ENCODE measurements at places on chromosomes 11 and 22. TPM values are rescaled to one million over a fixed set of nuclear protein-coding genes. Genes with fewer than 3 reads are reported as not detected.

DNA sequence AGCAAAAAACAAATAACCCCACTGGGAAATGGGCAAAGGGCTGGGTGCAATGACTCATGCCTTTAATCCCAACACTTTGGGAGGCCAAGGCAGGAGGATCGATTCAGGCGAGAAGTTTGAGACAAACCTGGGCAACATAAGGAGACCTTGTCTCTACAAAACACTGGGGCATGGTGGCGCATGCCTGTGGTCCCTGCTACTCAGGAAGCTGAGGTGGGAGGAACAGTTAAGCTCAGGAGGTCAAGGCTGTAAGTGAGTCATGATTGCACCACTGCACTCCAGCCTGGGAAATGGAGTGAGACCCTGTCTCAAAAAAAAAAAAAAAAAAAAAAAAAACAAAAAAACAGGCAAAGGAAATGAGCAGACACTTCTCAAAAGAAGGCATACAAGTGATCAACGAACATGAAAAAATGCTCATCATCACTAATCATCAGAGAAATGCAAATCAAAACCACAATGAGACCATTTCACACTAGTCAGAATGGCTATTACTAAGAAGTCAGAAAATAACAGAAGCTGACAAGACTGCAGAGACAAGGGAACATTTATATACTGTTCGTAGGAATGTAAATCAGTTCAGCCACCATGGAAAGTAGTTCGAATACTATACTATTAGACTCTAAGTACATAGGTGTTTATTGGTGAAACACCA is 48.2 kb upstream of the SMCO4 start:
- DNase-seq = no peak

- DNase-seq = no peak
These were observed 407.9 kb downstream of the MIAT start for GRCh38 chr22:27065279-27065678.

DNA sequence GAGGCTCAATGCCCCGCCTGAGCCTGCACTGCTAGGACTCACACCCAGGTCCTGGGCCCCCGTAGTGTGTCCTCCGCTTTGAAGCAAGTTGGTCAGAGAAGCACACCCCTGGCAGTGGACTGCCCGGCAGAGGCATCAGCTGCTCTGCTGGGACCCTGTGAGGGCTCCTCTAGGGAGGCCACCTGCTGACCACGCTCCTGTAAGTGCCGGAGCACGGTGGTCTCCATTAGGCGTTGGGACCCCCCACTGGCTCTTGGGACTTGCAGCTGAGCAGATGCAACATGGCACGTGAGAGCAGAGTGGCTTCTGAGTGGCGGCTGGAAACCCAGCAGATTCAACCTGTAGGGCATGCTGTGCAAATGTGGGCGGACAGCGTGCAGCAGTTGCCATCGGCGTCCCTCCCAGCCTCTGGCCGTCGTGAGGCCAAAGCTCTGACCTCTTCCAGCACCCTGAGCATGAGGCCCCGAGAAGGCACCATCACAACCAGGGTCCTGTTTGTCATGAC is 16.9 kb downstream of the MRGPRG start:
- no peak for DNase-seq

- peak; percentile 71 for DNase-seq
These were observed 367 bp downstream of the HPS5 start for GRCh38 chr11:18321578-18321968.

- no peak for DNase-seq
These were observed 1.7 kb downstream of the SAMM50 start for GRCh38 chr22:43956805-43957463.

- DNase-seq = no peak
These were observed 631 bp upstream of the SNX19 start for GRCh38 chr11:130916910-130917309.

GRCh38 chr11:108062336-108062735 is 53.6 kb downstream of the CUL5 start:
- no peak for DNase-seq

DNA sequence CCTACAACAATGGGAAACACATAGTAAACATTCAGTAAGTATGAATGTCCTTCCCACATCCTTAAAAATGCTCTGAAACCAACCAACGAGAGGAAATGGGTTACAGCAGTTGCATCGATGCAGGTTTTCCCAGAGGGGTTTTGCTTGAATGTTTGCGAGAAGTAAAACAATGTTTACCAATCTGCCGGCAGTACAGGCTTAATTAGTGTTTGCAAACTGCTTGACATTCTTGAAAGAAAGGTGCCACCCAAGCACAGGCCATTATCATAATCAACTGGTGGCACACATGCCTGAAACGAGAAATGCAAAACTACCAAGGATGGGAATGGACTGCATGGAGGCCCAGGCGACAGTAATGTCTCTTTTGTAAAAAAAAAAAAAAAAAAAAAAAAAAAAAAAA is 27.1 kb upstream of the OPCML start:
- no peak for DNase-seq

DNA sequence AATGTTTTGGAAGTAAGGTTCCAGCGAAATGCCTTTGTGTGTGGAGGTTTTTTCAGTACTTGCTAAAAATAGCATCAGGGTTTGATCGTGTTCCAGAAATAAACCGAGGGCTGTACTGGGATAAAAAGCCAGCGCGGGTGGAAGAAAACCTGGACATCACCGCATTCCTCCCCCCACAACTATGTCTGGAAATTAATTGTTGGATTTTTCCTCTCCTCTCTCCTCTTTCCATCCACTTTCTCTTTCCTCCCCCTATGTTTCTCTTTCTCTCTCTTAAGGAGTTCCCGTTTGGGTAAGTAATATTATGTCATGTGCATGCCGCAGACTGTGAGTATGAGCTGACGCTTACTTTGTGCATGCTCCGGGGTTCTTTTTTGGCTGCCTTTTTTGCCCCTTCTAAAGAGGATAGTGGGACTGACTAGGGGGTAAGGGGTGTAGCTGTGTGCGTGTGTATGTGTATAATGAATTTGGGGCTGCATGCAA is 104.2 kb upstream of the HSD17B12 start:
- DNase-seq = no peak

- no peak for DNase-seq
These were observed 27.6 kb upstream of the LIPT2 start for GRCh38 chr11:74520927-74521665.

DNA sequence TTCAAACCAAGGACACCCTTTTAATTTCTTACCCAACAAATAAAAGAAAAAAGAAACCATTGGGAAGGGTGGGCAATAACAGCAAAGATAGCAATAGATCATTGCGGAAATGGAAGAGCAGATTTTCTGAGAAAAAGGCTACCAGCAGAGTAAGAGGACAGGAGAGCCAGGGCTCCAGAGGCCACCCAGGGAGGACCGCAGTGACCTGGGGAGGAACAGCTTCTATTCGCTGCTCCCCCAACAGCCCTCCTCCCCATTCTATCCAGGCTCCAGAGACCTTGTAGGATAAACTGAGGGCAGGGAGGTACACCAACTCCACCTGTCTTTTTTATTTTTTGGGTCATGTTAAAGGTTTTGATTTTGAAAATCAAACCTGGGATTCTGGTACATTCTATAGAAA is 59.8 kb downstream of the SYN3 start:
- DNase-seq = no peak

DNA sequence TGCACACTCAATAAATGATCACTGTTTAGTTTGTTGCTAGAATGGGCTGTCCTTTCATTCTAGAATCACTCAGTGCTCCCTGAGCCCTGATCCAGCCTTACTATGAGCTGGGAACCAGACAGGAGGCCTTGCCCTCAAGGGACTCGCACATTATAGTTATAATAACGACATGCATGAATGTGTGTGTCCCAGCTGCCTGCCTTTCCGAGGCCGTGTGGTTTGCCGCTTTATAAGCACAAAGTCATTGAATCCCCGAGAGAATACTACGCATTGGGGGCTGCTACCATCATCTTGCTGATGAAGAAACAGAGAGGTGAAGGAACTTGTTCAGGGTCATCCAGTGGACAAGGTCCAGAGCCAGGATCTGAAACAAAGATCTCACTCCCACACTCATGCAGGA is 75.7 kb downstream of the NFAM1 start:
- DNase-seq = peak; percentile 96

DNA sequence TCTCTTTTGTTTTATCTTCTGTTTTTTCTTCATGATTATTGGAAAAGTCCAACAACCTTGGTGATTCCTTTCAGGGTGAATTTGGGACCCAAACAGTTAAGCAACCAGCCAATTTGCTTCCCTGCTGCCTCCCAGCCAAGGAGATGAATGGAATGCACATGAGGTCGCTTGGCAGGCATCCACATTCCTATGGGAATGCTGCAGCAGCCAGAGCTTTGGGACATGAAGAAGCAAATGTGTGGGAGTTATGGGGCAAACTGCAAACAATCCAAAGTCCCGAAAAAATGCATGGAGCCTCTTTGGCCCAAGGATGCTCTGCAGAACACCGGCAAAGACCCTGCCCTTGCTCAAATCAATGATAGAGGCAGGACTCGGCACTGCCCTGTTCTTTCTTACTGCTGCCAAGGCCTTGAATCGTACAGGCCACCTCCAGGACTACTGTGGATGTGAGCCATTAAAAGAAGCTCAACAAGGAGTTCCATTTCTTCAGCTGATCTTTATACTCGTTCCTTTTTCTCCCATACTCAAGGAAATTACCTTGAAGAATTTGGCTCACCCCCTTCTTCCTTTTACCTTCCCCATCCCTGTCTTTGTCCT is 117.3 kb upstream of the TEAD1 start:
- DNase-seq = no peak

DNA sequence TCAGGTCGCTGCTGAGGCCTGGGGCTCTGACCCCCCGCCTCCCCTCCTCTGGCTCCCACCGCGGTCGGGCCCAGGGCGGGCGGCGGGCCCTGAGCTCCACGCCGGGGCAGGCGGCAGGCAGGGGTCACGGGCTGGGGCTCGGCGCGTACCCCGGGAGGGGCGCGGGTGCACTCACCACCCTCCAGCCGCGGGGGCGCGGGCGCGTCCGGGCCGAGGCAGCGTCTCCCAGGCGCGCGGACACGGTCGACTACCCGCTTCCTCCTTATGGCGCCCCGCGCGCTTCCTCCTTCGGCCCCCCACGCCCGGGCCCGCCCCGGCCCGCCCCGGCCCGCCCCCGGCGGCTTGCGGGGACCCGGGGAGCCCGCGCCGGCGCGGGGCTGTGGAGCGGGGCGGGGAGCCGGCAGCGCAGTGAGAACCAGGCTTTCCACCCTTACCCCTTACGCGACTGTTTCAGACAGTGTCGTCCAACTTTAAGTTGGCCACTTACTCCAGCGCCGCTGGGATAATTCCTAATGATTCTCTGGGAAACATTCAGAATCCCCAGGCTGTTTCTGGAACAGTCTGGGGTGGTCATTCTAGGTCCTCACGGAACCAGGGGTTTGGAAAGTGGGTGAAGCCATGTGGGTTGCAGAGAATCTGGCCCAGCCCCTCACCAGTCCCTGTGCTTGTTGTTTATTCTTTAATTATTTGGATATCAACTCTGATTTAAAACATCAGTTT is at the start of gene BID:
Gene BID, minus strand, starts transcription at position 264 of the 720 bp plus-strand sequence. CDS start 24,353 bp downstream, outside the sequence.
- DNase-seq = peak; percentile 88

DNA sequence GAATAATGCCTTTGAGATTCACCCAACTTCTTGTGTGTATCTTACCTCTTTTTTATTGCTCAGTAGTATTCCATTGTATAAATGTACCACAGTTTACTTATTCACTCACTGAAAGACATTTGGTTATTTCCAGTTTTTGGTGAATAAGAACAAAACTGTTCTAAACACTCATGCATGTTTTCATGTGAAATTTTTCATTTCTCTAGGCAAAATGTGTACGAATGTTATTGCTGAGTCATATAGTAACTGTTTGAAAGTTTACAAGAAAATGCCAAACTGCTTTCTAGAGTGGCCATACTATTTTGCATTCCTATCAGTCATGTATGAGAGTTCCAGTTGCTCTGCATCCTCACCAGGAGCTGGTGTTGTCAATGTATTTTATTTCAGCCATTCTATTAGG is 8.8 kb upstream of the EMSY start:
- DNase-seq = no peak

DNA sequence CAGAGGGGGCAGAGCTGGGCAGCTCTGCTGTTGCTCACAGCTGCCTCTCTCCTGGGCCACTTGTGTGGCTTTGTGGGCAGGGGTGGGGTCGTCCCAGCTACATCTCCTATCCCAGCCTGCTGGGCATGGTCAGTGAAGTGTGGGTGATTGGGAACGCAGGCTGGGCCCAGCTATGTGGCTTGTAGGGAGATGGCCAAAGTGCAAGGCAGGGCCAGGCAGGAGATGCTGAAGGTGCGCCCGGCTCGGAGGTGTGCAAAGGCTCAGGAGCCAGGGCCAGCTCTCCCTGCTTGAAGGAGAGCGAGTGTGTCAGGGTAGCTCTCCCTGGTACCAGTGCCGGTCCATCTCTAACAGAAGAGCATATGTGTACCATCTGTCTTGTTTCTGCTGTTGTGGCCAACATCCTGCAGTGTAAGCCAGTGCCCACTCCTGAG is 8.4 kb upstream of the RANBP1 start:
- no peak for DNase-seq

DNA sequence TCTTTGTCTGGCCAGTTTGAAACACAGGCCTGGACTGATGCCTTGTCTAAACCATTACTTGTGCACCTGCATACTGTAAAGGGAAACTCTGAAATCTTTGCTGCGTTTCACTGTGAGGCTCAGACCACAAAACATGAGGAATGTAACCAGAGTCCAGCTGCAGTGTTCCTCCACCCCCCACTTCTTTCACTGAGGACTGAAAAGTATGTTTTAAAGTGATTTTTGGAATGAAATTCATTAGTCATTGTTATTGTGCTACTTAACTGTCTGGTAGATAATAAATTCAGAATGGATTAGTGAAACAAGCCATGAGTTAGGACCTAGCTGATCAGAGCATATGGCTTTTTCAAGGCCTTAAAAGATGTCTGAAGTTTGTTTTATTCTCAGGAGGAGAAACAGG is 181.2 kb downstream of the WNT11 start:
- DNase-seq = no peak

- DNase-seq = no peak
These were observed 226.6 kb downstream of the ST3GAL4 start for GRCh38 chr11:126581871-126582648.

DNA sequence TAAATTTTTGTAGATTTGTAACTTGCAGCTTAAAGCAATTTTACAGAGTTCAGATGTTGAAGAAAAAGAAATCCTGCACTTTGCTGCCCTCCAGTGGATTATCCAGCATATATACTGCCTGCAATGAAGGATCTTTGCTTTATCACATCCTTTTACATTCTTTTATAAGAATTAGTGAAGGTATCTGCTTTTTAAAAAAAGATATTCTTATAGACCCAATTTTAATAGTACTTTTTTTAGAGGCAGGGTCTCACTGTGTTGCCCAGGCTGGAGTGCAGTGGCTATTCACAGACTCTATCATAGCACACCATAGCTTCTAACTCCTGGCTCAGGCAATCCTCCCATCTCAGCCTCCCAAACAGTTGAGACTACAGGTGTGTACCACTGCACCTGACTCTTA is 60.7 kb downstream of the TTC17 start:
- DNase-seq = peak; percentile 82

MPPED2 gene
- total RNA-seq = not detected

FERMT3 gene
- 141 TPM for total RNA-seq

TSSC4 gene
- 47.5 TPM for total RNA-seq

OR51E2 gene
- not detected for total RNA-seq

KREMEN1 gene
- total RNA-seq = not detected

MAJIN gene
- not detected for total RNA-seq

OR1S1 gene
- total RNA-seq = not detected

LIF gene
- not detected for total RNA-seq
